ENCODE measurements at places on chromosomes 4 and X.

DNA sequence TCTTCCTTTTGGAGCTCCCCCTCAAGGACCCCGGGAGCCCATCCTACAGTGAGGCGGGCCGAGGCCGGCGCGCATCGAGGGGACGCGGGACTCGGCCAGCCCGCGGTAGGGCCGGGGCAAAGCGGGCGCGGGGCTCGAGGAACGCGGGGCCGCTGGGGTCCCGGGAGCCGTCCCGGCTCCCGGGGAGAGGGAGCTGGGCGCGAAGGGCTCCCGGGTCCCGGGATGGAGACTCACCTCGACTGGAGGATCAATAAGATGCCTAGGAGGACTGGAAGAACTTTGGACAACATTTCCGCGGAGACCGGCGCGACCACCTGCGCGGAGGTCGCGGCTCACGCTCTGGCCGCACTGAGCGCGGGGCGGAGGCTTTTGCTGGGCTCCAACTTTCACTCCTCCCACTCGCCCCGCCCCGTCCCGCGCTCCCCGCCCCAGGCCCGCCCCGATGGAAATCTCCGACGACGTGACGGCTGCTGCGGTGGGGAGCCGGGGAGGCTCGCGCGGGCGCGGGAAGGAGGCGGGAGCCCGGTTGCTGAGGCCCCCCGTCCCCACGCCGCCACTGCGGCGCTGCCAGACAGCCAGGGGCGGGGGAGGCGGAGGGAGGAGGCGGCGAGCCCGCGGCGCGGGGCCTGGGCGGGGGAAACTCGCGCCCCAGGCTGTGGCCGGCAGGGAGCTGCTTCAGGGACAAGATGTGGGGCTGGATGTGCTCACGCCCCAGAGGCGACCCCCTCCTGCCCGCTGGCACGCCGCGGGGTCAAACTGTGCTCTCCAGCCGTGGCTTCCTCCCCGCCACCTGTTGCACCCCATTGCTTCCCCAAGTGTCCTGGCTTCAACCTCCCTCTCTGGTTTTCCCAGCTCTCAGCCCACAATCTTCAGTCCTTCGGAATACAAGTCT is at the start of gene GABRE:
Gene GABRE, minus strand, starts transcription at position 341 of the 892 bp plus-strand sequence. Its CDS starts 51 bp downstream, at position 290.
- no peak for DNase-seq

DNA sequence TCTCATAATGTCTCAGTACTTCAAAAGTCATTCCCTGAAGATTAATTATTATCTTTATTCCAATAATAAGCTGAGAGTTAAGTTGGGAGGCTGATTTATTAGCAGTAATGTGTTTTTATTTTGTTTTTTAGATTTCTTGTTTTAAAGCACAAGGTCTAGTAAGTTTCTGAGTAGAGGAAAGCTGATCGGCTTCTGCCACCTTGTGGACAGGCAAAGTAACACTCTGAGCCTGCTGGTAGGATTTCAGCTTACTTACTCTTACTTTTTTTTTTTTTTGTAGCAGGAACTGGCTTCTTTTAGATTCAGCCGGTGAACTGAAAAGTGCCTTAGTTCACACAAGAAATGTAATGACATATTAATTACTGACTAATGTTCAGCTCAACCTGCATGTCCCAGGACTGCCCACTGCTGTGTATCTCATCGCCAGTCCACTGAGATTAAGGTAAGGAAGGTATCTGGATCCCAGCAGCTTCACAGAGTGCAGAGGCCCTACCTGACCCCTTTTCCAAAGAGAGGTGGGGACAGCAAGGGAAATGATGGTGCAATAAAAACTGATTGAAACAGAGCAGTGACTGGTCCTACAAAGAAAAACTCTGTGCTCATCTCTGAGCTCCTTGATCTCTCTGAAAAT is 126.5 kb downstream of the ADGRA3 start:
- no peak for DNase-seq

DNA sequence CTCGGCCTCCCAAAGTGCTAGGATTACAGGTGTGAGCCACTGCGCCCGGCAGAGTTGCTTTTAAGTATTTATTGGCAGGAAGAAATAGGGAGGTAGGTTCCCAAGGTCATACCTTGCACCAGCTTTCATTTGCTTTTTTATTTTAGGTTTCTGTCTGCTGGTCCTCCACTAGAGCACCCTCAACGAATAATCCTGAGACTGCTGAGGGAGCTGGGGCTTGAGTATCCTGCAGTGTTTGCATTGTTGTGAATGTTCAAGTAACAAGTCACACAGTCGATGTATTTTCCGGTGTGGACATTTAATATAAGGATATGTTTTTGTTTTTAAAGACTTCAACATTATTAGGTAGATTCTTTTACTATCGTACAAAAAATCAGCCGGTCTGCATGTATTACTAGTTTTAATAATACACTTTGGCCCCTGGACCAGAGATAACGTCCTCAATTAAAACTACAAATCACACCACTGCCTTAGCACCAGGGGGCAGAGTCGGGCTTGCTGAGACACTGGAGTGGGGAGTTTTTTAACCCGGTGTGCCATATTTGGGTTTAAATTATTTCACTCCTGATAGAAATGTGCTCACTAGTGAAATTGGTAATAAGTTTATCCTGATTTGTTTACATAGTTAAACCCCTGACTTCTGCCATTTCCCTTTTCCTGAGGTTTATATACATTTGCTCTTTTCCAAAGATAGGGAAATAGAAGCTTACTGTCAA is 11.6 kb downstream of the SMIM20 start:
- DNase-seq, result no peak

DNA sequence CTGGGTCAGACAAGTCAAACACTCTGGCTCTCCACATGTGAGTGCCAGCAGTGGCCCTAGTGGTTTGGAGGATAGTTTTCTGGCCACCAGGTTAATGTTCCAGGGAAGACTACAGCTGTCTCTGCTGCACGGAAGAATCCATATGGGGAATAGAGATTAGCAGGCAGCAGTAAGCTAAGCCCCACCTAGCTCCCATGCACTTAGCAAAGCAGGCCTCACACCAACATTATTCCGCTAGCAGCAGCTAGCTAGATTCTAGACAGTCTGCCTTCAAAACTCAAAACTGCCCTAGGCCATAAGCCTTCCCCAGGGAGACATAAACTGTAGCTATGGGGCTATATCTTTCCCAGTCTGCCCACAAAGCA is 203.4 kb downstream of the CHIC1 start:
- DNase-seq, result no peak

DNA sequence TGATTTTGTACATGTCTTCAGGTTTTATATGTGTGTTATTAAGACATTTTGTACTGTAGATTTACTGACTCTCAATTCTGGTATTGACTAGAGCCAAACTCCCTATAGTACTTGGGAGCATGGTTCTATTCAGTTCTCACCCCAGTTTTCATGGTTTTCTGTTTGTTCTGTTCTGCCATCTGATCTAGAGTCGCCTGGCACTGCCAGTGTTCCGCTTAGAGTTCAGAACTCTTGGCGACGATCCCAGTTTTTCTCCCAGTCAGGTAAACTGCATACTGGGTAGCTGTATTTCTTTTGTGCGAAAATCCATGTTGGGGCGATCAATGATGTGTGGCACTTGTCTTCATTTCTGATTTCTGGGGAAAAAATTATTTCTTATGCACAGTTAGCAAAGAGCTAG is 78.0 kb downstream of the PHOX2B start:
- no peak for DNase-seq

DNA sequence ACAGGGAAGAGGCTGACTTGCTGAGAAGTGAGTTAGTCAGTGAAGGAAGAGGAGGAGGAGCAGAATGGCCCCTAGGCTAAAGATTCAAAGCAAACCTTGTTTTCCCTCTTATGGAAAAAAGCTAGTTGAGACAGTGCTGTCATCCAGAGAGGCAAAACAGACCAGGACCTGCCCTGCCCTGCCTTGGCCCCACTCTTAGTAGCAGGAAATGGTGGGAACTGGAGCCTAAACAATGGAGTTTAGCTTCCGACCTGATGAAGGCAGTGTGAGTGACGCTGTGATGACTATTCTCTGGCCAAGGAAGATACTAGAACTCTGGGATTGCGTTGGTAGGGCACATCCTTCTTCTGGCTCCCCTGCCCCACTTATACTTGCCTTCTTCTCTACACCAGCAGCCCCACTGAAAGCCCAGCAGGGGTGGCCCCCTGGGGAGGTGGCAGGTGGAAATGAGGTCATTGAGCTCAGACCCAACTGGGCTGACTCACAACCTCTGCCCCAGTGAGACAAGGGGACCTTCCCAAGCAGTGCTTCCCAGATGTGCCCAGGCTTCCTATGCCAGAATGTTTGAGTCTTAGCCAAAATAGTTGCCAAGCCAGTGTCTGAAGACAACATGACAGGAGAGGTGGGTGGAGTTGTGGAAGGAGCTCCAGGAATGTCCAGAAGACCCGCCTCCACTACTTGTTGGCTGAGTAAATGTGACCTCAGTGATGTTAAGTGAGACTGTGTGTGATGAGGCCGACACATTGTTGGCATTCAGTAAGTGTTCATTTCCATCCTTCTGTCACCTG is 38.8 kb downstream of the MSN start:
- no peak for DNase-seq

DNA sequence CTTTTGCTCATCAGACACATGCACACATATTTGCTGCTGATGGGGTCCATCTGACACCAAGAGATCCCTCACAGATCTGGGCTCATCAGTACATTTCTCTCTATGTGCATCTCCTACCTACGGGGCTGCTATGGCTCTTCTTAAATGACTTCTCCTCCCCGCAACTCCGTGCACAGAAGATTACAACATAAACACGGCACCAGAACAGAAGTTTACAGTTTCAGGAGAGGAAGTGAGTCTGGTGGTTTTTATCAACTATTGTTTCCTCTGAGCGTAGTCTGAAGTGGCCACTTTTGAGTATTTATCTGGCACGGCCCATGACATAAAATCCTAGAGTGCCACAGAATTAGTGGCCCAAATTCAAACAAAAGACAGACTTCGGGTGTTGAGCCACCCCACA is 263.8 kb downstream of the PRDM5 start:
- DNase-seq, result no peak

- DNase-seq, result no peak
Observed at GRCh38 chrX:153601511-153602110, 2.7 kb upstream of the CCNQ start.

GRCh38 chr4:72531322-72531721 is 37.7 kb downstream of the ADAMTS3 start:
- no peak for DNase-seq
